MCF 10A (cell line): ENCODE measurements at places on chromosomes 6 and 20.

DNA sequence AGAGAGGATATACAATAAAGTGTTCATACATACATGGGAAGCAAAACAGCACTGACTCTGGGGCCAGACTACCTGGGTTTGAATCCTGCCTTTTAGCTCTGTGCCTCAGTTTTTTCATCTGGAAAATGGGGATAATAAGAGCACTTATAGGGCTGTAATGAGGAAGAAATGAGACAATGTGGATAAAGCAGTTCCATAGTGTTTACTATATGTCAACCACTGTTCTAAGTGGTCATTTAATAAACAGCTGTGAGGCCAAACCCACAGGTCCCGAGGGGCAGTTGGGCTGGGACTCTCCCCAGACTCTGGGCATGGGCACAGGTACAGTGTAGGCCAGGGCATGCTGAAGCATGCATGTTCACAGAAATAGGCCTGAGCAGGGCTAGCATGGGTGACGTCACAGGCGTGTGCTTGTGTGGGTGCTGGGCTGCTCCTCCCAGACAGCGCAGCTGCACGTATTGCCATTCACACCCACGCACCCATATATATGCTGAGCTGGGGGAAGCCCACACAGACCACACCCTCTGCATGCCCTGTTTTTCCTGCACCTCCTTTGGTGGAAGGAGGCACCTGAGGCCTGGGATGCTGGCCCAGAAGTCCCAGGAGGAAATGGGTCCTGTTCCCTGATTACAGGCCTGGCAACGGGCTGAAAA is 3.5 kb upstream of the PLCG1 start:
- no peak overlapping the region for H3K4me3 ChIP-seq
- DNase-seq, result peak; percentile 90
- peaks cover 31% of the 10 kb centered on the region for H3K36me3 ChIP-seq
- H3K27ac ChIP-seq, result peak overlapping the region; percentile 50

- H3K4me3 ChIP-seq, result no peak overlapping the region
- no peaks in the 10 kb centered on the region for H3K4me1 ChIP-seq
- peak; percentile 25 for DNase-seq
- peaks cover 51% of the 10 kb centered on the region for H3K27me3 ChIP-seq
Observed at GRCh38 chr6:117776441-117776840, 101.2 kb downstream of the NUS1 start.

GRCh38 chr6:150079604-150080003 is 10.7 kb upstream of the ULBP3 start:
- H3K4me3 ChIP-seq, result no peak overlapping the region
- H3K27ac ChIP-seq, result no peak overlapping the region
- no peak for DNase-seq
- peaks cover 6% of the 10 kb centered on the region for H3K4me1 ChIP-seq

- H3K36me3 ChIP-seq, result no peaks in the 10 kb centered on the region
- H3K4me1 ChIP-seq, result peaks cover 13% of the 10 kb centered on the region
- no peak overlapping the region for H3K27ac ChIP-seq
Observed at GRCh38 chr20:25076731-25077609, 5.0 kb downstream of the VSX1 start.

GRCh38 chr6:4909063-4909706 is 94.7 kb downstream of the RPP40 start:
- H3K27ac ChIP-seq, result no peak overlapping the region
- peaks cover 23% of the 10 kb centered on the region for H3K4me1 ChIP-seq
- H3K36me3 ChIP-seq, result peaks cover 24% of the 10 kb centered on the region
- DNase-seq, result no peak

GRCh38 chr6:66662196-66662595 is 955.2 kb upstream of the EYS start:
- DNase-seq, result peak; percentile 32
- H3K4me1 ChIP-seq, result no peaks in the 10 kb centered on the region
- no peaks in the 10 kb centered on the region for H3K36me3 ChIP-seq
- no peak overlapping the region for H3K27ac ChIP-seq
- H3K27me3 ChIP-seq, result no peaks in the 10 kb centered on the region
- no peak overlapping the region for H3K4me3 ChIP-seq

GRCh38 chr20:39004508-39004907 is 42.4 kb downstream of the DHX35 start:
- peak; percentile 50 for DNase-seq
- H3K4me1 ChIP-seq, result no peaks in the 10 kb centered on the region
- no peaks in the 10 kb centered on the region for H3K27me3 ChIP-seq
- no peak overlapping the region for H3K4me3 ChIP-seq
- H3K27ac ChIP-seq, result no peak overlapping the region
